ENCODE measurements at places on chromosomes 3 and 15.

- DNase-seq = no peak
Observed at GRCh38 chr3:159922861-159923312, 65.7 kb upstream of the IL12A start.

GRCh38 chr3:174438501-174439145 is 420.5 kb upstream of the NAALADL2 start:
- no peak for DNase-seq

DNA sequence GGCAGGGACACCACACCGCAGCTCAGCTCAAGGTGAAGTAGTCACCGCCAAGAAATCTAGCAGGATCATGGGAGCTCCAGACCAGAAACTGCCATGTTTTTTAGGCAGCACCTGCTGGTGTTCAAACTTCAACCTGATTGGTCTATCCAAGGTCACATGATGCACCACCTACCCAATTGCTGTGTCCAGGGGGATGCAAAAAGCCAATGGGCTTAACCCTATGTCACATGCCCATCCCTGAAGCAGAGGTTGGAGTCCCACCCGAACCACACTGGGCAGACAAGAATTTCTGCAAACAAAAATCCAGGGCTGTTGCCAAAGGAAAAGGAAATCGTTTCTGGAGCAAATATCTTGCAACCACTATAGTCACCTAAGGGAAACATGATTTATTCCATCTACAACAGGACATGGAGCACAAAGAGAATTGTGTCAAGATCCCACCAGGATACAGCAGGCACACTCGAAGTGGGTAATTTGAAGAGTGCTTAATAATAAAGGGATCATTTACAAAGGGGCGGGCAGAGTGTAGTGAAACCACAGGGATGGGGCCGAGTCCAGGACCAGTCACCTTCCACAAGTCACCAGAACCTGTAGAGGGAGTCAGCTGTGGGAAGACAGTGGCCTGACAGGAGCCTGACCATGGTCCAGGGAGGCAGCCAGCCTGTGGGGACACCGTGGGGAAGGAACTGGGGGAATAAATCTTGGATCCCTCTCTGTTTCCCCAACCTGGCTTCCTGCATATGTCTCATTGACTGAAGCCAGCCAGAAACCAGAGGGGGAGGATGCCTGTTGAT is 34.2 kb upstream of the TSEN2 start:
- no peak for DNase-seq

DNA sequence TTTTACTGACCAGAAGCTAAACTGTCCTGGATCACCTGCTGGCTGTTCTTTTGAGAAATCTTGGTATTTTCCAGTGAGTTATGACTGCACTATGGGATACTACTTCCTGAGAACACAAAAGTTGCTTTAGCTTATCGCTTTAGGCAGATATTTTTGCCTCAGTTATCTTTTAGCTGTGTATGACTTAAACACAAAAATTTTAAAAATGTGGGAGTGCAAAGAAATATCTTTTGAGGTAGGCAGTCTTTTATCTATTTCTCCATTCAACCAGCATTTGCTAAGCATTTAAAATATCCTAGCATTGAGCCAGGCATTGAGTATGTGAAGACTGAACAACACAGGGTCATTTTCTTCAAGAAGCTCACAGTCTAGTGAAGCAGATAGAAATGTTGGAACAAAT is 981.9 kb downstream of the FHIT start:
- DNase-seq = no peak

GRCh38 chr3:183275418-183275817 is 22.4 kb downstream of the B3GNT5 start:
- no peak for DNase-seq

DNA sequence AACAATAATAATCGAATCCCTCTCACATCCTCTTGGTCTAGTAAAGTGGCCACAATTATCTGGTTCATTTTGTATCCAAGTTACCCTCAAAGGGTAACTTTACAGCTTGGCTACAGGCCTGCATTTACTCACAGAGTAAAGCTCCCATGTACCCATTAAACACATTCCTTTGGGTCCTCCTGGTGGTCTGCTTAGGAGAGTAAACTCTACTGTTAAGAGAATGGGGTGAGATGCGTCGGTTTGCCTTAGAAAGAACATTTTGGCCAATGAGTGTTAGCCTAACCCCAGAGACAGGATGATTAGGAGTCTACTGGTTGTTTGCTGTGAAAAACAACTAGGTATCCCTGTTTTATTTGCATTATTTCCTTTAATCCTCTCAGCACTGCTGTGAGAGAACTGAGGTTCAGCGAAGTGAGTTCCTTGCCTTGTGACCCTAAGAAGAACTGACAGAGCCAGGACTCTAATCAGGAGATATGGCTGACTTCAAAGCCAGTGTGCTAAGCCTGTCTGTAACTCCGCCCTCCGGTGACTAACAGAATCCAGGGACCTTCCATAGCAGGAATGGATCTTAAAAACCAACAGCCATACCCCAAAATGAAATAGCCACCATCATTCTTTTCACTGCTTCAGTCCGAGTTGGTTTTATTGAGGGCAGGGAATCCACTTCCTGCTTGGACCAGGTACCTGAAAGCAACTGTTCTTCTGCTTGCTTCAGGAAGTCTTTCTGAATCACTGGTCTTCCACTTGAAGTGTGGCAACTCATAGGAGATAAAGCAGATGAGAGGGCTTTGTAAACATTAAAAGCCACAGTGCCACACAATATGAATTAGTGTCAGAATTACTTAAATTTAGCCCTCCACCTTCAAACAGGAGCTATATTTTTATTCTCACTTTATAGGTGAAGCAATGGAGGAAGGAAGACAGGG is 317.3 kb upstream of the WNT5A start:
- no peak for DNase-seq

- no peak for DNase-seq
Observed at GRCh38 chr15:70327856-70328678, 230.3 kb upstream of the TLE3 start.
